Stimulated activated CD4-positive, alpha-beta T cell treated with anti-CD3 and anti-CD28 coated beads, Interleukin-1b, Interleukin-23, amount 100 ng/mL, for 1 hour (primary cell): ENCODE measurements at places on chromosomes 12 and 14.

DNA sequence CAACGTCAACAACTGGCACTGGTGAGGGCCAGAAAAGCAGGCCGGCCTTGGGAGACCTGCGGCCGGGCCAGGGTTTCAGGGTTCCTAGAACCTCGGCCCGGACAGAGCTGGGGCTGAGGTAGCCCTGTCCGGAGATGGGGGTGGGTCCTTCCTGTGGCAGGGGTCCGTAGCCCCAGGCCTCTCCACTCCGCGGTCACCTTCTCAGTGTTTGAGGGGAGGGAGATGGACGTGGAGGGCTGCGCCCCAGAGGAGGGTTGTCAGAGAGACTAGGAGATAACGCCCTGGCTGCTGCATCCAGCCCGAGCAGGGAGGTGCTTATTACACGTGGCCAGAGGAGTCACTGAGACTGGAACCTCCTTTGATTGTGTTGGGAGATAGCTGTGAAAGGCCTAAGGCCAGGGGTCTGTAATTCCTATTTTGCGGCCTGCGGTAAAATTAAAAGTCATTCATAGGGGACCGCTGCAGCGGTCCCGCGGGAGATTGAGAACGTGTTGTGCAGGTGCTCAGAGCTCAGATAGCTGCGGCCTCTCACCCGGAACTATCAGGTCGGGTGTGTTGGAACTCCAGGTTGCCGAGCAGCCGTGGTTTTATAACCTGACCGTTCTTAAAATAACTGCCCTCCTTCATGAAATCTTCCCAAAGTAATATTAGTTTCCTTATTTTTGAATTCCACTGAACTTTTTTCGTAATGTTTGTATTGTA lies 507 bp downstream of the AHSA1 start:
- DNase-seq, result no peak

GRCh38 chr14:73775339-73776193 lies 61.4 kb upstream of the PNMA1 start:
- no peak for DNase-seq

- DNase-seq, result no peak
Observed at GRCh38 chr14:24690492-24690891, 56.5 kb upstream of the GZMB start.

DNA sequence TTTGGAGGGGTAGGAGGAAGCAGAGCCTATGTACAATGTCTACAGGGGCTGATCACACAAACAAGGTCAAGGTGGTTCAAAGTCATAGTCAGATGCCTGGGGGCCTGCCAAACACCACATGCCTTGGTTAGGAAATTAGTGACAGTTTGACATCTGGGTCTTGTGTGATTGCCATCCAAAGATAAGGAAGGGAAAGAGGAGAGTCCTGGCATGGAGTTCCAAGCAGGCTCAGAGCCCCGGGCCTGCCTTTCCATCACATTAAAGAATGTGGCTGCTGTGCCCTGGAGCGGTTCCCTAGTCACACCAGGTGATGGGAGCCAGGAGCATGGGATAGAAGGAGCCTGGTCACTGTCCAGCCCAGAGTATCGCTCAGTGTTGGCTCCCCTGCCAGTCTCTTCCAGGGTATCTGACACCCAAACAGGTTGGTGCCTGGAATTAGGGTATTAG lies 53.6 kb upstream of the BCL2L14 start:
- DNase-seq, result no peak

- no peak for DNase-seq
Observed at GRCh38 chr14:93967637-93968250, 8.6 kb downstream of the ASB2 start.

DNA sequence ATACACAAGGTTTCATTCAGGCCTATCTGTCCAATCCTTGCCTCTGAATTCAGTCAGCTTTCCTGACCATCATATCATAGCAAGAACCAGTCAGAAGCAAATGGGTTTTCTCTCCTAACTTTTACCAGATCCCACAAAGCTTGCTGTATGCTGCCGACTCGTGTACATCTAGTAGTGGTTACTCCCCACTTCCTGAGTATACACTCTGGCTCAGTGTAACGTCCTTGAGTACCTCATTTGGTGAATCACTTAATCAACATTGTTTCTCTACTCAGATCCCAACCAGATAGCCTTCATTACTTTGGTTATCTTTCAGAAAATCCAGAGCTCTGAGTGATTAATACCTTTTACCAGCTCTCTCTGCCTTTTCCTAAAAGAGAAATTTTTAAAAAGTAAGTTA lies 728.2 kb downstream of the GALC start:
- DNase-seq, result no peak

GRCh38 chr14:51963286-51963685 lies 26.1 kb upstream of the RTRAF start:
- DNase-seq, result no peak

DNA sequence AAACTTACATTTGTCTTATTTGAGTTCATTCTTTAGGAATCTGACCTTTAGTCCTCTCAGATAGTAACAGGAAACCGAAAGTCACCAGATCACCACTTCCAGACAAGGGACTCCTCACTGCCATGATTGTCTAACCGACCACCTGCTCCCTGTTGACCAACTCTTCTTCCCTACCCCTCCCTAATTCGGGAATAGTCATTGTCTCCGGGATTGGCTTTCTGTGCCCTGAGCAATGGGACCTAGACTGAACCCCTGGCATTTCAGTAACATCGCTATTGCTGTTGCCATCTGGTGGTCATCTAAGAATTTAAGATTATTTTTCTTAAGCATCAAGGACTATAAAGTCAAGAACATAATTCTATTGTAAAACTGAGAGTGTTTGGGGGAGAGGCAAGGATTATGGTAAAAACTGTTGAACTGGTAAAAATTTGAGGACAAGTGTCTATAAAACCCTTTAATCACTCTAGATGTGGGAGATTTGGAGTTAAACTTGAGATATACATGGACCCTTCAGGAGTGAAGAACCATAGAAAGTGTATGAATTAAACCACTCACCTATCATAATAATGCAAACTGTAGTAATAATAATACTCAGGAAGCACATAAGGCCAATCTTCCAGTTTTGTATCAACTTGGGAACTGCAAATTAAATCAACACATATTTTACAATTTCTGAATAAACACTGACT lies 6.3 kb downstream of the CLEC2A start:
- DNase-seq, result no peak

GRCh38 chr12:108299980-108300696 lies 39.0 kb downstream of the CMKLR1 start:
- DNase-seq, result no peak
